Naive thymus-derived CD4-positive, alpha-beta T cell (primary cell): ENCODE measurements at places on chromosomes 4 and X. TPM values are rescaled to one million over a fixed set of nuclear protein-coding genes. Genes with fewer than 3 reads are reported as not detected.
A peak's percentile ranks its signal among the peaks of the same experiment; 100 is the strongest.

GRCh38 chr4:3042226-3042625 lies 32.1 kb downstream of the HTT-AS start:
- DNase-seq = no peak

DNA sequence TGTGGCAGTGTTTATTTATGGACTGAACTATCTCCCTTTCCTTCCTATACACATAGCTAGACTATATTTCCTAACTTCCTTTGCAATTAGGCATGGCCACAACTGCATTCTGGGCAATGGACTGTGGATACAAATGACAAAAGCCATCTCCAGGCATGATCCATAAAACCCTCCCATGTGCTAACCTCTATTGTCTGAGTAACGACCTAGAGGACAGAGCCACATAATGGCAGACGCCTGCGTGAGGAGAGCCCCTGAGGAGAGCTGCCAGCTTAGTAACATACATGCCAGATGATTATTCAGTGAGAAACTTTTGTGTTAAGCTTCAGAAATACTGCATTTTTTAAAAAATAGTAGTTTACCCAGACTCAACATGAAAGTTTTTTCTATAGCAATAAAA lies 142.9 kb downstream of the ADGRA3 start:
- no peak for DNase-seq

DNA sequence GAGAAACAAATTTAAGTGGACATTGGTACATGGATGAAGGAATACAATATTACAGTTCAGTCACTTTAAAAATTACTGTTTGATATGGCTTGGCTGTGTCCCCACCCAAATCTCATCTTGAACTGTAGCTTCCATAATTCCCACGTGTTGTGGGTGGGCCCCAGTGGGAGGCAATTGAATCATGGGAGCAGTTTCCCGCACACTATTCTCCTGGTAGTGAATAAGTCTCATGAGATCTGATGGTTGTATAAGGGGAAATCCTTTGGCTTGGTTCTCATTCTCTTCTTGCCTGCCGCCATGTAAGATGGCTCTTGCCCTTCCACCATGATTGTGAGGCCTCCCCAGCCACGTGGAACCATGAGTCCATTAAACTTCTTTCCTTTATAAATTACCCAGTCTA lies 804.2 kb upstream of the FRG1 start:
- DNase-seq = no peak

Gene SSX2
- not detected in 2 replicates for total RNA-seq

GRCh38 chrX:51006064-51006463 lies 95.5 kb downstream of the BMP15 start:
- DNase-seq = no peak

- DNase-seq = no peak
Observed at GRCh38 chrX:19063030-19063429, 59.2 kb downstream of the ADGRG2 start.

DNA sequence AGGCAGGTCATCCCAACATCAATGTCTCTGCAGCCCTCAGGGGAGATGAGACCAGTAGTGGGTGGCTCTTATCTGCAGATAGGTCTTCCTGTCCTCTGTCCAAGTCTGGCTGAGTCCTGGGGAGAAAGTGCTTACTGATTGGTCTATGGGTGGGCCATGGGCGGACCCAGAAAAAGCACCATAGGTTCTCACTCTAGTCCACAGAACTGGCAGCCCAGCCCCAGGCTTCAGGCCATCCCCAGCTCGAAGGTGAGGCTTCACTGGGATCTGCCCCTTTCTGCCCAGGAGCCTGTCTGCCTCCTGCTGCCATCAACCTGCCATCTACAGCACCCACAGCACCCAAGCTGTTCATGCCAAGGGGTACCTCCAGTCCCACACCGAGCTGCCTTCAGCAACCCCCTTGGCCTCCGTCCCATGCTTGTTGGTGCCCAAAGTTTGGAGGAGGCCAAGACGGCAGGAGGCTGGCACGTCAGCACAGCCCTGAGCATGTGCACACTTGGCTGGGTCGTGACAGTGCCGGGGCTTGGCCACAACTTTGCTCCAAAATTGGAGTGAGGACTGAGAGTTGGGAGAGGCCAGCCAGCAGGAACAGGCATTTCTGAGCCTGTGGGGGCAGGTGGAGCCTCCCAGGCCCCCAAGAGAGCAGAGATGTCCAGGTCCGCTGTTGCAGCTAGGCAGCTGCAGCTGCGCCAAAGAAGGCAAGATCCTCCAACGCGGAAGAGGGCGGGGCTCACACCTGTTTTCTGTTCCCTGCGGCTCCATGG lies 99.6 kb downstream of the IQCM start:
- DNase-seq = no peak

Gene VCX3B
- total RNA-seq = not detected

Gene SPANXC
- total RNA-seq = not detected in 2 replicates

GRCh38 chrX:11131146-11131545 lies 20.0 kb downstream of the HCCS start:
- DNase-seq = no peak

Gene PIM2
- total RNA-seq = 276 and 277 TPM in 2 replicates

DNA sequence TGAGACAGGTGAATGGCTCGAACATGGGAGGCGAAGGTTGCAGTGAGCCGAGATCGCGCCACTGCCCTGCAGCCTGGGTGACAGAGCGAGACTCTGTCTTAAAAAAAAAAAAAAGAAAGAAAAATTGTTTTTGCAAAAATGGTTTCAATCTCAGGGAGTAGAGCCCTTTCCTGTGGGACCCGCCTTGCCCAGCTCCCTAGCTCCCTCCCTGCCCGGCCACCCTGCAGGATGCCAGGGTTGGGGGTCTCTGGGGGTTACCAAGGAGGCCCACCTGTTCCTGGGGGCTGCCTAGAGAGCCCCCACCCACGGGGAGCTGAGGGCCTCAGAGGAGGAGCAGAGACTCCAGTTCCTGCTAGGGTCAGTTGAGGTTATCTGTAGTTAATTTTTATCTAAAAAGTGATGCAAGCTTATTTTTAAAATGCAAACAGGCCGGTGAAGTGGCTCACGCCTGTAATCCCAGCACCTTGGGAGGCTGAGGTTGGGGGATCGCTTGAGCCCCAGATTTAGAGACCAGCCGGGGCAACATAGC lies 18.7 kb upstream of the PLCXD1 start:
- DNase-seq = no peak

Gene MAGEA2B
- total RNA-seq = not detected

Gene UGDH
- total RNA-seq = 8.7 TPM

DNA sequence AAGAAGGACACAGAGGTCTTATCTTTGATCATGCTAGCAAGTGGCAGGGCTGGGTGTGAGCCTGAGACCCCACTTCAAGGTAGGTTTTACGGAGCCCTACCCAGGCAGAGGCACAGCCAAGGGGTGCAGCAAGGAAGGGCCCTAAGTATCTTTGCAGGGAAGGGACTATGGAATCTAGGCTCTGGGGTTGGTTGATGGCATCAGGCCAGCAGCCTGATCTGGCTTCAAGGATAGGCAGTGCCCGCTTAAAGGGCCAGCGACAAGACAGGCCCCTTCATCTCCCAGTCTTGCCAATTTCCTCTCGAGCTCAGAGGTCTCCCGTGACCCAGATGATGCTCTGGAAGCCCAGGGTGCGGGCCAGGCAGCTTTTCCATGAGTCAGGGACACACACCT lies 5.8 kb downstream of the ABLIM2 start:
- no peak for DNase-seq

DNA sequence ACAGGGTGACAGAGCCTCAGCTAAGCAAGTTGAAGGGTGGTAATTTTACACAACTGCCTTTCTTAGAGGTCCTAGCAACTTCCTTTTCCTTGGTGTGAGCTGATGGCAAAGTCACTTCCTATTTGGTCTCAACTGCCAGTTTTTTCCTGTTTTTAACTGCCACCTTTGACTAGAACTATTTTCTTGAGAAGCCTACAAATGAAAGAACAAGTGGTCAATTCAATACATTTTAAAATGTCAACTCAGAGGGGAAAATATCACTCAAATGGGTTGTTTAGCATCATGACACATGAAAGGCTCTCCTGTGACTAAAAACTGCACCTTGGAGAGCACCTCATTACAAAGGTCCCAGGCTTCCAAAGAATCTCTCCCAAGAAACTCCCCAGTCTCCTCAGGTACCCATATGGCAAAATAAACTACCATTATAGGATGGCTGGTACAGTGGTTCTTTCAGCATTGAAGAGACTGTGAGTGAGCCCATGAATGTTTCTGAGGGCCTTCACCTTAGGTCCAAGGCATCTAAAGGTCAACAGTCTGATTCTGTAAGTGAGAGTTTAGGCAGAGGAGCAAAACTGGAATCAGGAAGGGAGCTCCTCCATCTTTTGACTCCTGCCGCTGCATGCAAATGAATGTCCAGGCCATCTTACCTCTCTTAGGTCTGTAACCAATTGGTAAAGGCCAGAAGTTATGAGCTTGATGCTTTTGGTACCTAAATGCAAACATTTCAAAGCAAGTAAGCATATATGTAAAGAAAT lies 5.5 kb upstream of the STK26 start:
- no peak for DNase-seq

DNA sequence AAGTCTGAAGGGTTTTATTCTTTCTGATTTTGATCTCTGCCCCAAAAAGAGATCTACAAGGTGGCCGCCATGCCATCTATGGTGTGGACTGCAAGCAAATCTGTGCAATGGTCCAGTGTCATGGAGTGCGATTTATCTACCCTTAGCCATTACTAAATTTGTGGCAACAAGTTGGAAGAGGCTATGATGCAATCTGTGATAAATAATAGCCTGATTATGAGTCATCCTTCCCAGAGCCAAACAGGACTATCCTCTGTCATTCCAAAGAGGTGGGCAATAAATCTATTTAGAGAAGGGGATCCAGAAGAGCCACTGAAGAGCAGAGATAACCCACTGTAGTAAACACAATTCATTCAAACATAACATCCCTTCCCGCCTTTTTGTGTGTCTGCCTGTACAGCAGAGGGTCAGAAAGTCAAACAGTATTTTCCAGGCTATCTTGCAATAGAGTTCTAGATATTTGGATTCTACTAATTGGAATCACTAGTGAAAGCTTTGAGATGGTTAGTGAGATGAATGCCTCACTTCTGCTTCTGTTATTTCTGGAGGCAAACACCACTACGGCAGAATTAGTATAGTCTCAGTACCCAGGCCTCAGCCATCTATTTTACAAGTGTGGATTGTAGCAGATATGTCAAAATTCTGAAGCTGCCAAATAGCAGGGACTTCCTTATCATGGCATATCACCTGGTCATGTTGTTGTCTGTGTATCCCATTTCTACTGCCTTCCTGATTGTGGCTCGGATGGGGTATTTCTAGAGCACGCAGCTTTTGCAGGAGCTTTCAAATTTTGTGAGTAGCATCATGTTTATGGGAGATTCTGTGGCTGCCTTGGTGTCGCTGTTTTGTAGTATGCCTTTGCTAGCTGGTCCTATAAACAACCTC lies 192.0 kb downstream of the SMIM20 start:
- DNase-seq = no peak

Gene TLR1
- total RNA-seq = 17.7 TPM

- DNase-seq = no peak
Observed at GRCh38 chr4:37451656-37452055, 207.1 kb downstream of the NWD2 start.

DNA sequence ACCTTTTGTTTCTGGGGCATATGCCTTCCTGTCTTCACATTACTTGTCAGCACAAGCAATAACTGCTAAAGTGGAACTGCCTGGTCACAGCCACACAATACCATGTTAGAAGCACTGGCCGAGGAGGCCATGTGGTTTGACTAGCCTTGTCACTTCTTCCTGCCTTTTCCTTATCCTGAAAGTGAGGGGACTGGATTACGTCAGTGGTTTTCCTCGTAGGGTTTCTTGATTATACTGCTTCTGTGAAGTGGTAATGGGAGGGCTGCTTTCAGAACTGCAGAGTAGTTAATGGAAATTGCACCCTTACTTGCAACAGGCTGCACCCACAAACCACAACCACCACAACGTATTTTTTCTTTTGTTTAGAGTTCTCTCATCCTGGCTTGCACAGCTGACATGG lies 26.6 kb downstream of the ZRSR2 start:
- peak; percentile 39 for DNase-seq

DNA sequence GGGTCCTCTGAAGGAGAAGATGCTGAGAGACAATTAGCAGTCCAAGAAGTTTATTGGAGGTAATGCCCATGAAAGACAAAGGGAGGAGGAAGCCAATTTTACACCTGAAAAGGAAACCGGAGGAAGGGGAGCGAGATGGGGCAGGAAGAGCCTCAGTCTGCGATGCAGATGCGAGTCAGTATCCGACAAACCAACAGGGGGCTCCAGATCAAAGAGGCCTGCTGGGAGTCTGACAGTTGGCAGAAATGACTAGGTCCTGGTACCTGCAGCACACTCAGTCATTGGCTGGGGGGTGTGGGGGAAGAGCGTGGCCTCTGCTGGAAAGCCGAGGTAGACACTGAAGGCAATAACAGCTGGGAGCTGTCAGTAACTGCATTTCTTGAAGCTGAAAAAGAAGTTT lies 231.1 kb upstream of the CENPE start:
- DNase-seq = no peak

- DNase-seq = no peak
Observed at GRCh38 chrX:114906984-114907510, 110.4 kb downstream of the IL13RA2 start.

- DNase-seq = no peak
Observed at GRCh38 chr4:89114100-89114499, 2.8 kb downstream of the TIGD2 start.

Gene LEF1
- 830 TPM for total RNA-seq

GRCh38 chr4:106062452-106062875 lies 167.2 kb downstream of the NPNT start:
- DNase-seq = no peak

DNA sequence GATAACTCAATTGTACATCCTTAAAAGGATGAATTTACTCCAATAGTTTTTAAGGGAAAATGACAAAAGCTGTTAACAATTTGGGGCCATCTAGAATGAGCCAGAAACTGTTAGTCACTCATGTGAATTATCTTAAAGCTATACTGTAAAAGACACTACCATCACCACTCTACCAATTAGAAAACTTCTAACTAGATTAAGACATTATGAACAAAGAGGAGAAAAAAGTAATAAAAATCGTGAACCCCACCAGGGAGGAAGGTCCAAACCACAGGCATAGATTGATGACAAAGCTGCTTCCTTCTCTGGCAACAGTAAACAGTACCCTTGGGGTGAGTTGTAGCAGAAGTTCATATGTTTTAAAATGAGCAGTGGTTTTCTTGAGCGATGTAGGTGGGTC lies 106.1 kb downstream of the PDGFC start:
- no peak for DNase-seq

- no peak for DNase-seq
Observed at GRCh38 chr4:108315694-108316093, 147.0 kb upstream of the LEF1 start.

Gene PTCHD1
- total RNA-seq = not detected

DNA sequence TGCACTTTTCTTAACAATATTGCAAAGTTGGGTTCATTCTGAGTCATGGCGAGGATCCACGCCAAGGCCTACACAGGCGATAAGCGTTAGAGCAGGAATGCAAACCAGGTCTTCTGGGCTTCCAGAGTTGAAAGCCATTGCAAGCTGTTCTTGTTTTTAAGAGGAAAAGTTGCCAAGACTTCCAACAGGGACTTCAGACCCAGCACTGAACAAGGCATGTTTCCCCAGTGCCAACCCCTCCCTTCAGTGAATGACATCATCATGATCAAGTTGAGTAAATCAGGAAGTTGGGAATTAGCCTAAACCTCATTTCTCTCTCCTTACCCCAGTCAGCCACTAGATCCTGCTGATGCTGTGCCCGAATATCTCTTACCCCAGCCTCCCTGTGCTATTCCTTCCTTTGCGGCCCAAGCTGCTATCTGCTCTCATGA lies 355.1 kb downstream of the HS3ST1 start:
- no peak for DNase-seq

Gene MORC4
- total RNA-seq = 5.9 and 6.3 TPM in 2 replicates

- no peak for DNase-seq
Observed at GRCh38 chr4:169195032-169195431, 75.7 kb downstream of the SH3RF1 start.
